Activated T-cell treated with anti-CD3 and anti-CD28 coated beads, Interleukin-2, amount 50 U/mL, for 48 hours (primary cell): ENCODE measurements at places on chromosomes 4 and X.

- no peak for DNase-seq
Observed at GRCh38 chrX:142249721-142250120, 44.6 kb upstream of the MAGEC2 start.

DNA sequence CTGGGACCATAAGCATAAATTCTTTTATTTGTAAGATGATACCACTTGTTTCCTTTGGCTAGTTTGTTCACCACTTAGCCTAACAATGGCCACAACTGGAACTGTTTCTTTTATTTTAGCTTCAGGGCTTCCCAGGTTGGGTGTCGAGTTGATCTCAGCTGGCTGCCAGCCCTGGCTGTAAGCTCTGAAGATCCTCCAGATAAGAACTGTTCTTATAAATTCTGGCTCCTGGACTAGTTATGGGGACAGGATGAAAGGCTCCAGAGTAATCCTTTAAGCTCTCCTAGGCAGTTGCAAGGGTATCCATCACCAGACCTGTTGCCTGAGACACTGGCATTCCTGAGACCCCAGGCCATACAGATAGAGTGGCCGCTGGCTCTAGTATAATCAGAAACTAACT is 129.4 kb upstream of the ACSL4 start:
- DNase-seq = no peak

DNA sequence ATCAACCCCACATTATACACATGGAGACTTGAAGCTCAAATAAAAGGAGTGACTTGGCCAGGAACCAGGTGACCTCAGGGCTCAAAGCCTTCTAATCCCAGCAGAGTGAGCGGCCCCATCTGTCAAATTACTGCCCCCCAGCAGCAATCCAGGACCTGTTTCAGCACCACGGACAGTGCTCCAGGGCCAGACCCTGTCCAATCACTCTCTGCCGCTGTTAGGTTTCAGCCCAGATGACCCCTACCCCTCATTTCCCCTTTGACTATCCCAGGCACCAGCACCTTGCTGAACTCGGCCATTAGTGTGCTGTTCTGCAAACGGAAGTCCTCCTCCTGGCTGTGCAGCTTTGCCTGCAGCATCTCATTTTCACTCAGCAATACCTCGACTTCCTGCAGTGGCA is 5.1 kb downstream of the GRIPAP1 start:
- DNase-seq = no peak

- no peak for DNase-seq
Observed at GRCh38 chr4:83651846-83652245, 115.9 kb downstream of the GPAT3 start.

DNA sequence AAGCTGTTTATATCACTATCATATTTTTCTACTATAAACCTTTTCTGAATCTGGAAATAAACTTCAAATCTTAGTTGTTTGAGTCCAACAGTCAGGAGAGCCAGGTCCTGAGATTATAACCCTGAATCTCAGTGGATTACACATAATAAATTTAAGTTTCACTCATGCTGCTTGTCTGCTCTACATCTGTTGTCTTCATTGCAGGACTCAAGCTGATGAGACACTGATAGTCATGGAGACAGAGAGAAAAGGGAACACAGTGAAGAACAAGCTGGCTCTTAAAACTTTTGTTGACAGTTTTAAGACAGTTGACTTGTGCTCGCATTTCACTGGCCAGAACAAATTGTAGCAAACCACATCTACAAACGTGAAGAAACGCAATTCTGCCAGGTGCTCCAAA is 327.0 kb upstream of the CTSO start:
- DNase-seq = no peak

GRCh38 chr4:87851332-87851731 is 18.6 kb downstream of the MEPE start:
- no peak for DNase-seq
